Hypothalamus (tissue), 51 donors: ENCODE measurements at places on chromosomes 2 and 18.

GRCh38 chr18:54032412-54032811, 192.1 kb downstream of the MBD2 start:
- DNase-seq = no peak

DNA sequence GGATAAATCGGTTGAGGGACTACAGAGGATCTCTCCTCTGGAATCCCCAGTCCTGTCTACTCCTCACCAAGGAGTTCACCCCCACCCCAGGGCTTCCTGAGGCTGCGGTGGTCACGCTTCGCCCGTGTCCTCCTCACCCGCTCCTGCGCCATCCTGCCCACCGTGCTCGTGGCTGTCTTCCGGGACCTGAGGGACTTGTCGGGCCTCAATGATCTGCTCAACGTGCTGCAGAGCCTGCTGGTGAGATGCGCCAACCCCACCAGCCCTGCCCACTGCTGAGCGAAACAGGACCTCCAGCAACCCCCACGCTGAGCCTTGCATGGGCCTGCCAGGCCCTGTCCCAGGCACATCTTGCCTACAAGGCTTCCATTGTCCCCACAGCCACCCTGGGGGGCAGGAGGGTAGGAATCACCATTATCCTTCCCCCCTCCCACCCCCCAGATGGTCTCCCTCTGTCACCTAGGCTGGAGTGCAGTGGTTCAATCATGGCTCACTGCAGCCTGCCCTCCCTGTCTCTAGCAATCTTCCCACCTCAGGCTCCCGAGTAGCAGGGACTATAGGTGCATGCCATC, 6.7 kb upstream of the CTDSP1 start:
- no peak for DNase-seq

- DNase-seq = no peak
Observed at GRCh38 chr2:238167761-238168160, 9.0 kb downstream of the ERFE start.

- no peak for DNase-seq
Observed at GRCh38 chr2:170643346-170643745, 71.8 kb upstream of the SP5 start.

- no peak for DNase-seq
Observed at GRCh38 chr18:34871435-34871834, 161.3 kb downstream of the DTNA start.

- DNase-seq = no peak
Observed at GRCh38 chr2:221750316-221750715, 178.2 kb upstream of the EPHA4 start.

DNA sequence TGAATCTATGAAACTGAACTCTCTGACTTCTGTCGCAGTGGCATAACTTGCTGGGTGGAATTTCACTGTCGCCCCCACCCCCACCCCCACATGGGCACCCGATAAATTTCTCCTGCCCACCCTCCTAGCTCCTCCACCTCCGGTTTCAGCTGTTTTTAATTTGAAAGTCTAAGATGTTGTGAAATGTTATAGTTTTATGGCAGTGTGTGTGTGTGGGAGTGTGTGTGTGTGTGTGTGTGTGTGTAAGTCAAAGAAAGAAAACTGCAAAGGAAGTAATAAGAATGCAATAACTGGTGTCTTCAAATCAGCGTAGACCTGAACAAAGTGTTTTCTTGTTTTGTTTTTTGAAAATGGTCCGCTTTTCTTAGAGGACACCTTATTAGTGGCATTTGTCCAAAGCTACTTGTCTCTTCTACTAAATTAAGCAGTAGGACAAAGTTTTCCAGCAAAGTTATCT, 388 bp downstream of the DTNA start:
- DNase-seq = no peak

- DNase-seq = no peak
Observed at GRCh38 chr2:74099271-74099670, 48.4 kb downstream of the BOLA3 start.

- DNase-seq = no peak
Observed at GRCh38 chr2:26477126-26477910, 606 bp downstream of the OTOF start.

GRCh38 chr18:45642238-45642637, 27.0 kb downstream of the SLC14A2 start:
- DNase-seq = no peak

- DNase-seq = no peak
Observed at GRCh38 chr2:135050684-135051083, 1.4 kb upstream of the RAB3GAP1 start.

DNA sequence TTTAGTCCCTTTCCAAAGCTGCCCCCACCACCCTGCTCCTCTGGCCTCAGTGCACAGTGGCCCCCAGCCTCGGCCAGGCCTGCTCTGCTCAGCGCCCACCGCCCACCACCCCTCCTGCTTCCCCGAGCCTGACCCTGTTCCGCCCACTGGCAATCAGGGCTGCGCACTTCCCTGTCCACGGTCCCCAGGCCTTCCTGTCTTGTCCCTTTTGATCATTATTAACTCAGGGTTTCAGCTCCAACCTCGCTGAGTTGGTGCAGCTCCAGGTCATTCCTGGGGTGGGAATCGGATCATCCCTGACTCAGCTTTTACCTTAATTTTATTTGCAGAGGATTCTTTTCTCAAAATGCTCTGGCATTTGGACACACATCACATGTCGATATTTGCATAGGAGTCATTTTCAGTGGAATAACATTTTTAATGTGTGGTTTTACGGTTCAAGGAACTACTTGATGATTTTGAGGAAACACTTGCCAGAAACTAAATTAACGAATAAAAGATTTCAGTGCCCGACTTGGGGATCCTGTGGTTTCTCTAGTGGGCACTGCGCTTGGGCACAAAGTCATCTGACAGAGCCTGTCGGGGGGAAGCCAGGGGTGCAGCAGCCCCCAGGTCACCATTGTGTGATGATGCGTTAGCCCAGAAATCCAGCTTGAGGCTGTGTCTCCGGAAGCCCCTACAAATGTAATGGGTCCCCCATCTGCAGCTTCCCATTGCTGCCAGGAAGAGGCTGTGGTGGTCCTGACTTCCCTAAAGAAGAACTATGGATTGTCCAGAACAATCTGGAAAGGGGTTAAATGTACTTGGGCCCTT, 1.0 kb upstream of the ESPNL start:
- DNase-seq = no peak

DNA sequence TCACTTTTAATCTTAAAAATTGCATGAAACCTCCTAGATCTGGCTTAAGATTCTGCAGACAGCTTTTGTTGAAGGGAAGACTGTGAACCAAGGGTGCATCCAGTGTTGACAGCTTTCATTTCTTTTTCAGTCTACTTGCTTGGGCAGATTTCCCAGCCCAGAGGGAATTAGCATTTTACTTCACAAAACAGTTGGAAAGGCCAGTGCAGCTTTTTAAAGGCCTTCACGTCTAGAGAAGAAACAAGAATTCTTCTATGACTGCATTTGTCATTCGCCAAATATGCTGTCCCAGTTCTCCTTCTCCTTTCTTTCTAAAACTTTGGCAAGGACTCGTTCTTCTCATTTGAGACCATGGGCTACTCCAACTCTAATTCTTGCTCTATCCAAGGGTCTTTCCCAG, 17.4 kb downstream of the NTSR2 start:
- DNase-seq = peak; percentile 37

DNA sequence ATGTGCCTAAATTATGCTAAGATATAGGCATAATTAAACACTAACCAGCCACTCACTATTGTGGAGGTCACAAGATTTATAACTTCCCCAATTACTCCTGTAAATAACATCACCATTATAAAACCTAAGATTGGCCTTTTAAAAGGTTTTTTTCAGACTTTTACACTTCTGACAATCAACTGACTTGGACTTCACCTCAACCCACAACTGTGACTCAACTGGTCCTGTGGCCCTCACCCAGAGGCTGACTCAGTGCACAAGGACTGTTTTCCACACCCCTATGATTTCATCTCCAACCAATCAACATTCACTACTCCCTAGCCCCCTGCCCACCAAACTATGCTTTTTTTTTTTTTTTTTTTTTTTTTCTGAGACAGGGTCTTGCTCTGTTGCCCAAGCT, 11.6 kb downstream of the TTR start:
- no peak for DNase-seq

- DNase-seq = no peak
Observed at GRCh38 chr2:155643056-155643775, 689.3 kb downstream of the NR4A2 start.

DNA sequence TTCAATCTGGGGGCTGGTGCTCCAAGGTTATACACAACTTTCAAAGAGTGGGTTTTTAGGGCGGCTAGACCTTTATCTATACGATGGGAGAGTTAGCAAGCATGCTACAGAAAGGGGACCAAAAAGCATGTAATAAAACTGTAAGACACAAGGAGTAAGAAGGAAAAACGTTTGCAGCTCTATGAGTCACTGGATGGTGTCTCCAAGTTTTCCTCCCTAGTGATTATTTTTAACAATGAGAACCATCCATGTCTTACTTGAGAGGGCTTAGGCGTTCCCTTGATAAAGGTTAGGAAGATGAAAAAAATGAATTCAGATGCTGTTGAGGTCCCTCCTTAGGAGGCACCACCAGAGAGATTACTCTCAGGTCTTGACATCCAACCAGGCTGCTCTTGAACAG, 75.9 kb downstream of the HRH4 start:
- DNase-seq = no peak

GRCh38 chr2:227462462-227462951, 9.4 kb upstream of the AGFG1 start:
- DNase-seq = no peak

- no peak for DNase-seq
Observed at GRCh38 chr2:201137505-201138400, 21.8 kb downstream of the CFLAR start.

GRCh38 chr2:26890341-26891000, 42.5 kb downstream of the DPYSL5 start:
- no peak for DNase-seq

- no peak for DNase-seq
Observed at GRCh38 chr18:22872900-22873537, 60.1 kb upstream of the RBBP8 start.

- no peak for DNase-seq
Observed at GRCh38 chr18:59318460-59319050, at the start of gene CPLX4. TSS of gene CPLX4 (minus strand) at chr18:59318649. CDS start at chr18:59318462, 187 bp downstream.

GRCh38 chr2:235378246-235378645, 115.6 kb upstream of the AGAP1 start:
- no peak for DNase-seq

- DNase-seq = no peak
Observed at GRCh38 chr18:35132021-35132902, 91.0 kb downstream of the MAPRE2 start.
